Activated T-helper 17 cell treated with anti-CD3 and anti-CD28 coated beads, Interleukin-2, amount 50 U/mL, for 72 hours (primary cell): ENCODE measurements at places on chromosomes 1 and 21.

DNA sequence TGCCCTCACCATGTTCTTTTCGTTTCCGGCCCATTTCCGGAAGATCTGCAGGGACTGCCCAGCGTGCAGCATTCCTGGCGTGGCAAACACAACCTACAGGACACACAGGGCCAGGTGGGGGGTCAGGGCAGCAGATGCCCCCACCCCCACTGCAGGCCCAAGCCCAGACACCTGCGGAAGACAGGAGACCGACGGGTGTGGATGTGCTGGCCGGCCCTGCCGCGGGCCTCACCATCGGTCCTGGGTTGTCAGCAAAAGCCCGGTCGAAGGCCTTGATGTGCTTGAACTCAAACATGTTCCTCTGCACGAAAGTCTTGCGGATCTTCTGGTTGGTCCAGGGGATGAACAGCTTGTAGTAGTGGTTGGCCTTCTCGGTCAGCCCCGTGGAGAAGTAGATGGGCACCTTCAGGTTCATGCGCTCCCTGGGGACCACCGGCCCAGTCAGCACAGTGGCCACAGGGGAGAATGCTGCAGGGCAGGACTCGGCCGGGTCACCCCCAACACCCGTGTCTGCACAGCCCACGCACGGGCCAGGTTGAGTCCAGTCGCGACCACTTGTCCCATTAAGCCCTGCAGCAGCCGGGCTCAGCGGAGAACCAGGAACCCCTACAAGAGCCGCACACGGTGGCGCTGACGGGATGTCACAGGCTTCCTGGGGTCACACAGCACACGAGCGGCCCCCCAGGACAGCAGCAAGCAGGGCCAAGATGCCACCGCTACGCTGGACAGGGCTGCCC lies 5.3 kb downstream of the PUSL1 start:
- H3K4me3 ChIP-seq = no peak overlapping the region
- no peak for ATAC-seq
- no peaks in the 10 kb centered on the region for H3K27me3 ChIP-seq
- H3K36me3 ChIP-seq = peaks cover 58% of the 10 kb centered on the region
- H3K27ac ChIP-seq = no peak overlapping the region

- H3K4me1 ChIP-seq = no peaks in the 10 kb centered on the region
- H3K27me3 ChIP-seq = no peaks in the 10 kb centered on the region
- no peaks in the 10 kb centered on the region for H3K36me3 ChIP-seq
- no peak overlapping the region for H3K4me3 ChIP-seq
These were observed 38.7 kb downstream of the AMY1C start for GRCh38 chr1:103788377-103788776.

DNA sequence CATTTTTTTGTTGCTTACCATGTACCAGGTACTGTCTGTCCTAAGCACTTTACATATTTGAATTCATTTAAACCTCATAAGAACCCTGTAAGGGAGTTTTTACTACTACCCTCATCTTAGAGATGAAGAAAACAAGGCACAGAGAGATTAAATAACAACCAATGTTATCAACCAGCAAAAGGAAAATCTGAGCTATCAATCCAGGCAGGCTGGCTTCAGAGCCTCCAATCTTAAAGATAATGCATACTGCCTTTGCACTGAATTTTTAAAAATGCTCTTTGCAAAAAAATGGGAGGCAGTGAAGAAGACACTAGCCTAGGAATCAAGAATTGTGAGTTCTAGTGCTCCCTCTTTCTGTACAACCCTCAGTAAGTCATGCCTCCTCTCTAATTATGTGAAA lies 18.7 kb downstream of the NDC1 start:
- no peak overlapping the region for H3K4me3 ChIP-seq
- ATAC-seq = no peak
- peaks cover 5% of the 10 kb centered on the region for H3K4me1 ChIP-seq
- peaks cover 93% of the 10 kb centered on the region for H3K36me3 ChIP-seq
- no peaks in the 10 kb centered on the region for H3K27me3 ChIP-seq

GRCh38 chr21:45128613-45129188 lies 54.3 kb downstream of the ADARB1 start:
- H3K4me3 ChIP-seq = no peak overlapping the region
- H3K36me3 ChIP-seq = no peaks in the 10 kb centered on the region
- peak; percentile 97 for ATAC-seq
- no peak overlapping the region for H3K27ac ChIP-seq
- no peaks in the 10 kb centered on the region for H3K27me3 ChIP-seq

DNA sequence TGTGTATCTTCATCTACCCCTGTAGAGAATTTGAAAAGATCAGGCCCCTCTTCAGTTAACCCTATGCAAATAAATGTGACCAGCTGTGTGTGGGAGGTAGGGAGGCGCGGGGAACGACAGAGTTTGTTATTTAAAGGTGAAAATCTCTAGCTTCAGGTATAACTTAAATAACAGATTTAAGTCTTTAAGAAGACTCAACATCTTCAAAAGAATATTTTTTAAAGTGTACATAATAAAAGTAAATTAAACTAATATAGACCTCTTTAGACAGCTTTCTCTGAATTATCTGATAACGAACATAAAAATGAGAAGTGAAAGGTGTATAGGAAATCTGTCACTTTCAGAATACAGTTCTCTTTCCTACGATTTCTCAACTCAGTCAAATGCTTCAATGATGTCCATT lies 16.0 kb downstream of the ANGPTL3 start:
- H3K4me1 ChIP-seq = no peaks in the 10 kb centered on the region
- H3K4me3 ChIP-seq = no peak overlapping the region
- no peak for ATAC-seq
- peaks cover 15% of the 10 kb centered on the region for H3K36me3 ChIP-seq
- no peaks in the 10 kb centered on the region for H3K27me3 ChIP-seq

DNA sequence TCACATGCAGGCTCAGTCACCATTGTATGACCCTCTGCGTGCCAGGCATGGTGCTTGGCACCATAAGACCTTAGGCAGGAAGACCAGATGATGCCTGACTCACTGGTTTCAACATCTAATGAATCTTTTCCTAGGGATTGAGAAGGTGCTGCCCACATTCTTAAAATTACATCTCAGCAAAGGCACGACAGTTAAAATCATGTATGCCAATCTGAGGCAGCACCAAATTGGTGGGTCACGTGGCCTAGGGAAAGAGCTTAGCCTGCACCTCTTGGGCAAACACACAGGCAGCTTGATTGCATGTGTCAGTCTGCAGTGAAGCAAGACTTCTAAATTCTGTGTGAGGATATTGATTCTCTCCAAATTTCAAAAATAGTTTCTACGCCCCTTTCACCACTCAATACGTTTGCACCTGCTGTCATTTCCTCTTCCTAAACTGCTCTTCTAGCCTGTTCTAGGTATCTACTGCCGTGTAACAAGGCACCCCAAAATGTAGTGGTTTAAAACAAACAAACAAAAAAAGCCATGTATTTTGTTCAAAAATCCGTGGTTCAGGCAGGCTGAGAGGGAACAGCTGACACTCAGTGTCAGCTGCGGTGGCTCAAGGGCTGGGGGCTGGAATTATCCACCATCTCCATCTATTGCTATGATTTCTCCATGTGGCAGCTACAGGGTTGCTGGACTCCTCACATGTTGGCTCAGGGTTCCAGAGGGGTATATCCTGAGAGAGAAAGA lies 160.2 kb upstream of the FGGY start:
- no peaks in the 10 kb centered on the region for H3K4me1 ChIP-seq
- ATAC-seq = no peak
- H3K27me3 ChIP-seq = peaks cover 11% of the 10 kb centered on the region
- no peak overlapping the region for H3K4me3 ChIP-seq

DNA sequence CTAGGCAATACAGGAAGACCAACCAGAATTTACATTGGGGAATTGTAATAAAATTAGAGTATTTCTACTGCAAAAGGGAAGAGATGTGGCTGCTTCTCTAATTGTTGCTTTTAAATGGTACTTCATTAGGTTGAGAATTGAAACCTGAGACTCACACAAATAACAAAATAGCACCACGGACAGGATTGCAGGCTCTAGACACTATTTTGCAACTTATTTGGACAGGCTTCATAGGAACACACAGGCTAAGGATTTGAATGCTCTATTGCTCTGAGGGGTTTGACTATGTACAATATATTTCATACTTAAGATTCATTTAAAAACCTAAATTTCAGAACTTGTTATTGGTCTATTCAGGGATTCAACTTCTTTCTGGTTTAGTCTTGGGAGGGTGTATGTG lies 79.6 kb downstream of the ATP1B1 start:
- H3K36me3 ChIP-seq = no peaks in the 10 kb centered on the region
- no peaks in the 10 kb centered on the region for H3K4me1 ChIP-seq
- no peak overlapping the region for H3K27ac ChIP-seq

GRCh38 chr21:36910581-36911307 lies 55.7 kb downstream of the HLCS start:
- peak overlapping the region; percentile 100 for H3K27ac ChIP-seq
- ATAC-seq = peak; percentile 1
- H3K4me3 ChIP-seq = peak overlapping the region; percentile 77

DNA sequence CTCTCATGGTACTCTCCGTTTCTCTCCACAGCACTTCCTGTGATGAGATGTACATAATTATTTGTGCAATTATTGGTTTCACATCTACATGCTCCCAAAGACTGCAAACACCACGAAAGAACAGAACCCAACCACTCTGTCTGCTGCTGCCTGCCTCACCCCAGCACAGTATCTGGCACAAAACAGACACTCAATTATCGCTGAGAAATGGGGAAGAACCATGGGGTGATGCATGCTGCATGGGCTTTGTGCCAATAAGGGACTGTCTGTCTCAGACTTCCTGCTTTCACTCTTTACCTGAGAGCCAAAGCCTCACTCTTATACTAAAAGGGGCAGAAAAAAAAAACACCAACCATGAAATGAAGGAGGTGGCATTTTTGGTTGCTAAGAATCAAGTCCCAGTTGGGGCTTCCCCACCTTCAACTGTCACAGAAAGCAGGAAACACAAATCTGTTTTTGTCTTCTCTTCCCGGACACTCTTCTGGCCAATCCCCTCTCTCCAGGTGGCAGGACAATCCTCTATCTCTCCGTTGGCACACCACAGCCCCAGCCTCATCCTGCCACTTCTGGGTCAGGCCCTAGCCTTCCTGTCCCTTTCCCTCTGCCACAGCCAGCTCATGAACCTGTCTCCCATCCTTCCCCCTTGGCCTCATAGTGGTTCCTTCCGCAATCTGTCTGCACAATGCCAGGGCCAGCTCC lies 82.0 kb downstream of the TGFBR3 start:
- peak overlapping the region; percentile 97 for H3K27ac ChIP-seq
- ATAC-seq = peak; percentile 81
- peak overlapping the region; percentile 77 for H3K4me3 ChIP-seq
- peaks cover 5% of the 10 kb centered on the region for H3K36me3 ChIP-seq
- H3K27me3 ChIP-seq = no peaks in the 10 kb centered on the region
- peaks cover 24% of the 10 kb centered on the region for H3K4me1 ChIP-seq

GRCh38 chr1:20840731-20841130 lies 53.6 kb upstream of the HP1BP3 start:
- peaks cover 43% of the 10 kb centered on the region for H3K36me3 ChIP-seq
- no peak overlapping the region for H3K4me3 ChIP-seq
- no peaks in the 10 kb centered on the region for H3K4me1 ChIP-seq
- ATAC-seq = no peak
- no peaks in the 10 kb centered on the region for H3K27me3 ChIP-seq
- H3K27ac ChIP-seq = no peak overlapping the region

GRCh38 chr1:155706139-155706538 lies 17.2 kb downstream of the DAP3 start:
- no peak overlapping the region for H3K4me3 ChIP-seq
- peaks cover 50% of the 10 kb centered on the region for H3K36me3 ChIP-seq
- ATAC-seq = no peak
- no peak overlapping the region for H3K27ac ChIP-seq
- H3K4me1 ChIP-seq = peaks cover 17% of the 10 kb centered on the region

DNA sequence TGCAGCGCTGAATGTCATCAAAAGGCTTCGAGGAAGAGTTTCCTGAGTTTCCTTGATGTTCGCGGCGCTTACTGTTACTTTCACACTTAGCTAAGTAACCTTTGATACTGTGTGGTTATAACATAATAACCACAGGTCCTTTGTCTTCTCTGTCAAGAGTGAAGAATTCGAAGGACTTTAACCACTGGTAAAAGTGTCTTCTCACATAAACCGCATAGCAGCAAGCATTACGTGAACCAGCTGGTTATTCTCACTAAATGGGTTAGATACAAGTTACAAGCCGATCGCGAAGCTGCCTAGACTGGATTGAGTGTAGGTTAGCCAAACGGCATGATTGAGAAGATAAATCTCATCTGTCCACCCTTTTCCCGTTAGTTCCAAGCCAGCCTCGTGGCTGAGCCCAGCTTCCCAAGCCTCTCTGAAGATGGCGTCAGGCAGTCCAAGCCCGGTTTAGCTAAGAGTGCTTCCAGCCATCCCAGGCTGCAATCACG lies 18.3 kb upstream of the IFNGR2 start:
- peak overlapping the region; percentile 67 for H3K4me3 ChIP-seq
- H3K4me1 ChIP-seq = peaks cover 35% of the 10 kb centered on the region
- peak; percentile 34 for ATAC-seq
- peak overlapping the region; percentile 50 for H3K27ac ChIP-seq

GRCh38 chr1:204426971-204427701 lies 15.5 kb upstream of the PPP1R15B start:
- peaks cover 14% of the 10 kb centered on the region for H3K4me1 ChIP-seq
- peak; percentile 48 for ATAC-seq
- no peak overlapping the region for H3K27ac ChIP-seq
- no peak overlapping the region for H3K4me3 ChIP-seq
- H3K27me3 ChIP-seq = no peaks in the 10 kb centered on the region
- peaks cover 90% of the 10 kb centered on the region for H3K36me3 ChIP-seq

DNA sequence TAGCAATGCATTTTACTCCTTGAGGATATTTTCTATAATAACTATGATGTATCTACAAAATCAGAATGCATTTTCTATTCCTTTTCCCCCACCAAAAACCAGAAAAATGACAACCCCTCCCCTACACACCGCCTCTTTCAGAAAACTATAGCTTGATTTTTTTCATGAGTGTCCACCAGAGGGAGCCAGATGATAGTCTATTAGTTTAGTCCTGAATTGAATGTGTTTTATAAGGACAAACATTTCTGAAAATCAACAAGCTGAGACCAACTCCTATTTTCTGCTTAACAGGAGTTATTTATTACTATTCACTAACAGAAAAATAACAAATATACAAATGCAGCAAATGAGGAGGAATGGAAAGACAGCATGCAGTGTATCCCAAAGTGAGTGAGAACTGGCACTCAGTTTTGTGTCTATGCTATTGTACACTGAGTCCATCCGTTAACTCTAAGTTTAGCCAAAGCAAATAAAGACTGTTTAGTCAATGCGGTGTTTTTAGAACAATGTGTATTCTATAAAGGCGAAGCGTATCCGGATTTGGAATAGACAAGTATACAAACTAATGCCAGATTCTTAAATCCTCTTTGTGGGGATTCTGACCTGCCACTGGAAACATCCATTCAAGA lies 182.6 kb downstream of the VAV3 start:
- no peak overlapping the region for H3K4me3 ChIP-seq
- H3K36me3 ChIP-seq = peaks cover 4% of the 10 kb centered on the region
- no peaks in the 10 kb centered on the region for H3K27me3 ChIP-seq
- no peak for ATAC-seq

- no peaks in the 10 kb centered on the region for H3K27me3 ChIP-seq
- H3K27ac ChIP-seq = no peak overlapping the region
- H3K4me1 ChIP-seq = no peaks in the 10 kb centered on the region
- H3K4me3 ChIP-seq = no peak overlapping the region
- ATAC-seq = no peak
These were observed 73.6 kb downstream of the CASZ1 start for GRCh38 chr1:10722803-10723202.
